ENCODE measurements at places on chromosomes 4 and X.

GRCh38 chrX:150202641-150203247 lies 160.4 kb upstream of the MAMLD1 start:
- DNase-seq: no peak

GRCh38 chrX:2230457-2230856 lies 270.3 kb downstream of the DHRSX start:
- no peak for DNase-seq

DNA sequence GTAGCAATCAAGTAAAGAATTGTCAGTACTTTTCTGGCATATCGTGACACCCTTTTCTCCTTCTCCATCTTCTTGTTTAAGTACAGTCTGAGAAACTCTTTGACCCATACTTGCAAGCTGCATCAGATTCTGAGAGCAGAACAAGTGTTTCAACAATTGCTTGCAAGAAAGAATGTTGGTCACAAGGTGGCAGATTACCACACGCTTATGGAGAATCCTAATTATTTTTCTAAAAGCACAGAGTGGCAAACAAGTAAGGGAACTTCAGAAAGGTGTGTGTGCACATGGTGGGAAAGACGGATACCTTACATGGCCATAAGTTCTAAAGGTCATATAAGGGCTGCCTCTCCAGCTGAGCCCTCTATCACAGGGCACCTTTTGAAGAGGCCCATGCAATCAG lies 136.4 kb upstream of the FGF13 start:
- no peak for DNase-seq

- no peak for DNase-seq
Observed at GRCh38 chrX:68461093-68461492, 27.8 kb upstream of the OPHN1 start.

GRCh38 chr4:150328496-150328895 lies 250.3 kb downstream of the DCLK2 start:
- no peak for DNase-seq

DNA sequence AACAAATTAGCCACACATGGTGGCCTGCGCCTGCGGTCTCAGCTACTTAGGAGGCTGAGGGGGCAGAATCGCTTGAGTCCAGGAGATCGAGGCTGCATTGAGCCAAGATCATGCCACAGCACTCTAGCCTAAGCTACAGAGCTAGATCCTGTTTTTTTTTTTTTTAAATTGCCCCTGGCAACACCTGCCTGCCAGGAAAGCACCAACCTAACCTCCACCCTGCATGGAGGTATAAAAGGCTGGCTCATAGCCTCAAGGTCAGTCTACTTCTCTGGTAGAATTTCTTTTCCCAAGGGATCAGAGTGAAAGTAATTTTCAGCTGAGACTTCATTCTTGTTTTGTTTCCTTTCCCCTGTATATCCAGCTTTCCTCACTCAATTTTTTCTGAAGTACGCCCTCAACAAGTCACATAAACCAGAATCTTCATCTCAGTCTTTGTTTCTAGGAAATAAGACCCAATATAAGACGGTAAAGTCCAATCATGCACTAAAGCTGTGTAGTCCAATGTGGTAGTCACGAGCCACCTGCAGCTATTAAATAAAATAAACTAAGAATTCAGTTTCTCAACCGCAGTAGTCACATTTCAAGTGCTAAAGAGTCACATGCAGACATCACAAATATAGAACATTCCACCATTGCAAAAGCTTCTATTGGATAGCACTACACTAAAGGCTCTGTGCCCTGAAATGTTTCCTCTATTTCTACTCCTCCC lies 113.3 kb downstream of the HPGD start:
- no peak for DNase-seq

- DNase-seq: no peak
Observed at GRCh38 chr4:105399532-105400161, 74.2 kb downstream of the PPA2 start.

DNA sequence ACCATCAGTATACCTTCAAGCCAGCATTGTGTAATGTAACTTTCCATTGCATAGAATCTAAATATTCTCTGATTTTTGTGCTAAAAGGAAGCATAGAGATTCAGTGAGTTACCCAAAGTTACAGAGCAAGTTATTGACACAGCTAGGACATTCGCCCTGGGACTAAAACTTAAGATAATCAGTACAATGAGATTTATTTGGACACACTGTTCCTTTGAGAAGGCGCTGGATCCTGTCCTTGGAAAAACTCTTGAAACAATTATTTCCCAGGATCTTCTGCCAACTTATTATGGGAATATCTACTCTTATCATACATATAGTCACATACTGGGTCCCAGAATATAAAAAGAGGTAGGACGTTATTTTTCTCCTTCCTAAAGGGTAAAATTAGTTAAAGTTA lies 392.0 kb downstream of the UBE2NL start:
- DNase-seq: no peak

- no peak for DNase-seq
Observed at GRCh38 chr4:84151574-84151973, 347.5 kb downstream of the NKX6-1 start.

GRCh38 chr4:103719105-103719829 lies 518 bp downstream of the TACR3 start:
- no peak for DNase-seq

DNA sequence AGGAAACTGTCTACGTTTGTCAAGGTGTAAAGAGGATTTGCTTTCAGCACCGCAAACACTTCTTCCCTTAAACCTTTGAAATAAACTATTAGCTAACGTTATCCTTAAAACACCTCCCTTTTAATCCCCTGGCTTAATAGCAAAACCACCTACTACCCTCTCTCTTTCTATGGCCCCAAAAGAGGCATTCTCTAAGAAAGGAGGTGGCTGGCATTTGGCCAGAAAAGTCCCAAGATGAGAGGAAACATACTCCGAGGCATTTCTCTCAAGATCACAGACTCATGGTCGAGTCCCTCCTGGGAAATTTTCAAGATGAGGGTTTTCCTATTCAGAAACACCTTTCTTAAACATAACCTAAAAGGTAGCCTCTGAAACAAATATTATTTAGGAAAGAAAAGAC lies 60.6 kb upstream of the VCX3B start:
- no peak for DNase-seq

DNA sequence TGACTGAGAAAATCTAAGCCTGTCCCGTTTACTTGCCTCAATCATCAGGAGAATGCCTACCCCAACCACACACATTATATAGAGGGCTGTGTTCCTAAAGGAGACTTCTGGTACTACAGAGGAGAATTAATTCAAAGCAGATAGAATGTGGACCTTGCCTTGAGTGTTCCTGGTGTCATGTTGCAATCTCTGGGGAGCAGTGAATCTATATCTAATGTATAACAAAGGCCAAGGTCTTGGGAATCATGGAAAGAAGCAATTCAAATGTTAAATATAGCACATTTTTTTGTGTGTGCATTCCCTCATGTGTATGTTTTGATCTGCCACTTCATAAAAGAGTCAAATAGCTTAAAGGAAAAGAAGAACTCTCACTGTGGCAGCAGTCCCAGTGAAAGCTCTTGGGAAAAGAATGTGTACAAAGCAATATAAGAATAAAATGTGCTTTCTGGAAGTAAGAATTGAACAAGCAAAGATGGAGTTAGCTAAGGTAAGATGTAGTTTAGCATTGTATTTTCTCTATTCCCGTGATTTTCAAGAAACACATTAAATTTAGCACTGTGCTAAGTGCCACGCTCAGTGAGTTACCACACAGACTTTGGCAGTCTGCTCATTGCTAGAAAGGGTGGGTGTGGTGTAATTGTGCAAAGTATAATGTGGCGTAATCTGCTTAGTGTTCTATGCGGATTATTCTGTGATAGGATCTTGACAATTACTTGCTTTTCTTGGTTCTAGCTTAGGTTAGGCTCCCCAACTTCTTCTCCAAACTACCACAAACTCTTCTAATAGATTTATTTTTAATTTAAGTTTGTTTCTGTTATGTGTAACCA lies 13.7 kb downstream of the ADH6 start:
- DNase-seq: no peak

GRCh38 chr4:182137343-182137742 lies 105.9 kb upstream of the TENM3 start:
- no peak for DNase-seq

GRCh38 chrX:66046612-66047235 lies 6.8 kb upstream of the VSIG4 start:
- DNase-seq: no peak

DNA sequence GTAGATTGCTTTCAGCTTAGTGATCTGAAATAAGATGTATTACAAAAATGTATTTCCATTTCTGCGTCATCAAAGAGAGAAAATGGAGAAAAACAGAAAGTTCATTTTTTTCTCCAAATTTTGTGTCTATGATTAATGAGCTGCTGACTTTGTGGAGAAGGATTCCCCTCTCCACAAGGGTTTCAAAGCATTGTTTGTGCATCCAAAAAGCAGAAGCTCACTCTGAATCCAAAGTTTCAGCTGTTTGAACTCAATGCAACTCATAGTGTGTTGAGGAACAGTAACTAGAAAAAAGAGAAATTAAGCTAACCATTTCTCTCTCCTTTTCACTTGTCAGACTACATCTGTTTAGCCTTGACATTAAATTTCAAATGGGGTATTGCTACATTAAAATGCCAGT lies 62.9 kb upstream of the SLC7A11 start:
- no peak for DNase-seq

DNA sequence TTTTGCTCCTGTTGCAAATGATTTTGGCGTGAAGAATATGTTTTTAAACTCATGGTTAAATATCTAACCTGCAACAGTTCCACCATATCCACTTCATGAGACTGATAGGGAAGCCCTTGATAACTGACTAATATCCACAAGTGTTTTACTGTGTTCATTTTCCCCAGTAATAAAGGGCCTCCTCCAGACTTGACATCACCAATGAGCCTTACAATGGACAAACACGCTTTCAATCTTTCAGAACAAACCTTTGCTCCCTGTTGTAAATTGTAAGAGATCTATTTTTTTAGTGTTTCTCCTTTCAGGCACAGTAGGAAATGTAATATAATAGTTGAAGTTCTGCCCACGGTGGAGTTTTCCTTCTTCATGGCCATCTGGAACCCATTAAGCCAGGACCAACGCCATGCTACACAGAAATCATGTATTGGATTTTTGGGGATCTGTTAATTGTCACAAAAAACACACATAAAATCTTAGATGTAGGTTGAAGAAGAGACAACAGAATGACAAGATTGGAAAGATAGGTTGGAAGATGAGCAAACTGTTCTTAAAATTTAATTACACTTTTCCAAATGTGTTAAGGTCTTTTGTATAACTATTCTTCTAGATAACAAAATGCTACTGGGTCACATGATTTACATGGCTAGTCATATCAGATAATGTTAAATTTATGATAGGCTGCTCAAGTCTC lies 1030.1 kb downstream of the FSTL5 start:
- no peak for DNase-seq

DNA sequence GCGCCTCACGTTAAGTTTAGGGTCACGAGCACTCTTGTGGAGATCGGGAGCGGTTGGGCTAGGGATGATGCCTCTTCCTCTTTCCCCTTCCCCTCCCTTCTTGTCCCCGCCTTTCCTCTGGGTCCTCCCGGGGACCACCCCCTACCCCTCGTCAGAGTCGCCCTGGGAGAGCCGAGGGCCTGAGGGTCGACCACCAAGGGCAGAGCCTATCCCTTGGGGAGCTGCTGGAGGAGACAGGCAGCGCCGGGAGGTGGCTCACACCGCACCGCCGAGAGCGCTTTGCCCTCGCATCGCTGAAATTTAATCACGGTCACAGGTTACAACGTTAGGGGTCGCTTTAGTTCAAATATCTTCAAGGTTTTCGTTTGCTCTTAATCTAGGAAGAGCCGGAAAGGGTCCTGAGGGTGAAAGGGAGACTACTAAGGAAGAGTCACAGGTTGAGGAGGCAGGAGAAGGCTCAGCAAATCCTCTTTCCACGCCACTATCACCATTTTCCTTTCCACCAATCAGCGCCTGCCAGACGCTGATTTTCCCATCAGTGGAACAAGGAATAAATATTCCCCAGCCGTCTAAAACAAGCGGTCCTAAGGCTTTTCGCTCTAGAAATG lies 528 bp upstream of the SNCA start:
- no peak for DNase-seq

DNA sequence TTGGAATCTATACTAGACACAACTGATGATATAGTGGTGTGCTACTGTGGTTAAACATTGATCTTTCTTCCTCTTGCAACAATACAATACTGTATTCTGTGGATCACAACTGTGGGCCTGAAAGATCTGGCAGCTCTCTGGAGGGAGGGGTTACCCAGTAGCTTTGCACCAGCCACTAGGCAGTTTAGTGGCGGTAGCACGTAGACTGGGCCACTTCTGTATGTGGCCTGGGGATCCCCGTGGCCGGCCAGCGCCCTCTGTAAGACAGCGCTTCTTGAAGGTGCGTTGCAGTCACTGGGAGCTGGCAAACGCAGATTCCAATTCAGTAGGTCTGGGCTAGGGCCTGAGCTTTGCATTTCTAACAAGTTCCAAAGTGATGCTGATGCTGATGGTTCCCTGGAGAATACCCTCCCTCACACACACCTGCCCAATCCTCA lies 168.6 kb downstream of the MGST2 start:
- DNase-seq: no peak

DNA sequence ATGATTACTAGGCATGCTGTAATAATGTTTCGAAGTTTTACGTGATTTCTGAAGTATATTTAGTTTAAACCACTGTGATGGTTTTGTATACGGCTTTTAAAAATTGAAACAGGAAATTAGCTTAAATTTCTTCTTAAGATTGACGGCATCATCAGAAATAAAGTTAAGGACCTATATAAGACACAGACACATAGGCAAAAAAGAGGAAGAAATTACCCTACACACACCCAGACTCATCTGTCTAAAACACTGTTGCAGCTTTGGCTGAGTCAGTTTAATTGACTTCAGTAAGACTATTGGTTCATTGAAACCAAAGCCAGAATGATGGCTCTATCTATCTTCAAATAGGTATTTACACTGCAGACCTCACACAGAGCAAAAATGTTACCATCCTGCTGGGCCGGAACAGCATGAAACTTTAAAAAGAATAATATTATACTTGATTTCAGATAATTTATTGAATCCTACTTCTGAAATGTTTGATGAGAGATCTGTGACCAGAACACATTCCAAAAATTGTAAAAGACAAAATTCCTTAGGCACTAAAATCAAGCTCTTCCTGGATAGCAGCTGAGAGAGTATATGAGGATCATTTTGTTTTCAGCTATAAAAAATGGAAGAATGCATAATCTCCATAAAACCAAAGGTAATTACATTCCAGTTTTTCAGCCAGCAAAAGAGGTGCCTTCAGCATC lies 4.5 kb downstream of the HHIP start:
- DNase-seq: no peak

DNA sequence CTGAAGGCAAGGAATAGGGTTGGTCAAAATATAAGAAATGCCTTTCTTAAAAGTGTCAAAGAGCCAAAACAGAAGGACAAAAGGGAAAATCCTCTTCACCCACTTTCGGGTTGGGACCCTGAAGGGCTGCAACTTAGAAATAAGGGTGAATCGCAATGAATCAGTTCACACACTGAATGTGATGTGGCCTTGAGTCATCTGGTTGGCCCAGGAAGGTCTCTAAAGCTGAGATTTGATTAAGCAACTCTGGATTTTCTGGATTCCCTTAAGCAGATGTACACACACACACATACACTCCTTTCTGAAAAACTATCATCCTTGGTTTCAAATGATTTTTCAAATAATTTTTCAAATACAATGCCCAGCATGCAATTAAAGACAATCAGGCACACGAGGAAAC lies 13.1 kb downstream of the TAB3 start:
- no peak for DNase-seq
